ENCODE measurements at places on chromosomes 4 and X.

DNA sequence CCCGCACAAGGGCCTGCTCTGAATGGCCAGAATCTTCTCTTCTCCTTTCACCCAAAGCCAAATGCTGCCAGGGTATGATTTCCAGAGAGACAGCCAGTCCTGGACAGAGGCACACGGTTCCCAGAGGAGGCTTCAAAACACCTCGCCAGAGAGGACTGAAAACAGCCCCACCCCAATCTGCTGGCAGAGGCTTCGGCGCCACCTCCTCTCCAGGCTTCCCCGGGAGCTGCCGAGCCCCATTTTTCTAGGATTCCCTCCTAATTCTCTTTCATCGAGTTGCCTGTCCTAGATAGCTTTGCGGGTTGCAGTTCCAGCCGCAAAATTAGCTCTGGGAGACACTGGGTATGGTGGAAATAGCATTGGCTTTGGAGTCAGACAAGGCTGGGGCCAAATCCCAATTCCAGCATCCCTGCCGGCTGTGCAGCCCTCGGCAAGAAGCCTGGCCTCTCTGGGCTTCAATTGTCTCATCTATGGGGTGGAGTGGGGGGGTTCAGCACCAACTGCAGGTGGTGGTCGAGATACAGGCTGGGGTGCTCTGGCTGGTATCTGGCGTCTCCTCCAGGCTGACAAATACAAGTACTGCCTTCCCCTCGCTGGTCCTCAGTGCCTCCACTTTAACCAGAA is 22.6 kb downstream of the PPP2R2C start:
- H3K4me3 ChIP-seq: no peak overlapping the region
- no peak for DNase-seq
- H3K27me3 ChIP-seq: peaks cover 4% of the 10 kb centered on the region

GRCh38 chrX:119669424-119670037 is 23.4 kb downstream of the SEPTIN6 start:
- no peaks in the 10 kb centered on the region for H3K27me3 ChIP-seq
- H3K4me3 ChIP-seq: no peak overlapping the region
- DNase-seq: no peak

DNA sequence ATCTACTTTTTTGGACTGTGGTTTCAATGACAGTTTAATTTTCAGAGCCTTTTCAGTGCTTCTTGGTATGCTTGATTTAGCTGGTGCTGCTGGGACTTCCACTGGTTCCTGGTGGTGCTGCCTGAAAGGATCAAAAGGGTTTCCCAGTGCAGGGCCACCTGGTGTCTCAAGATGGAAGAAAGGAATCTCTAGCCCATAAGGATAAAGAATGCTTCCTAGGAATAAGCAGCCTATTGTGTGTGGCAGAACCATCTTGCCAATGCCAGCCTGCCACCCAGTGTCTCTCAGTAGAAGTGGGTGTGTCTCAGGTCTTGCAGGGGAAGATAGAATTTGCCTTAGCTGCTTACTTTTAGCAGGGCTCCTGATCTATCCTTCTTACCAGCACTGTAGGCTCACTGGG is 15.0 kb upstream of the RAI2 start:
- H3K27ac ChIP-seq: no peak overlapping the region
- no peak for DNase-seq
- H3K27me3 ChIP-seq: no peaks in the 10 kb centered on the region
- no peak overlapping the region for H3K4me3 ChIP-seq
- H3K36me3 ChIP-seq: no peaks in the 10 kb centered on the region

DNA sequence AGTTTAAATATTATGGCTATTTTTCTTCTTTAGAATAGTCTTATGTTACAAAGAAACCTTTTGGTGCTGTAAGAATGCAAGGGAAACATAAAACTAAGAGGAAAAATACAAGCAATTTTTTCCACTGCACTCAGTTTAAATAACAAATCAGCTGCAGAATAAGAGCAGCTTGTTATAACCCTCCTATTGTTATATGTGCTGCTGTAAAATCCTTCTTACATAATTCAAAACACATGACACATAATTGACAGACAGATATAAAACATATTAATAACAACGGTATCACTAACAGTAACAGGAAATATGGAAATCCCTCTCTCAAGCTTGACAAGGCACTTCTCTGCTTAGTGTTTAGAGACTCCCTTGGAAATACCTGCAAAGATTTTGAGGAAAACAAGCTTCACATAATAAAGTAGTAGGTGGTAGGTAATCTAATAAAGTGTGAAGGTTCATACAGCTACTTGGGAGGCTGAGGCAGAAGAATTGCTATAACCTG is 385.3 kb upstream of the HS3ST1 start:
- no peaks in the 10 kb centered on the region for H3K36me3 ChIP-seq
- no peaks in the 10 kb centered on the region for H3K27me3 ChIP-seq
- no peaks in the 10 kb centered on the region for H3K4me1 ChIP-seq
- no peak for DNase-seq
- H3K4me3 ChIP-seq: no peak overlapping the region

DNA sequence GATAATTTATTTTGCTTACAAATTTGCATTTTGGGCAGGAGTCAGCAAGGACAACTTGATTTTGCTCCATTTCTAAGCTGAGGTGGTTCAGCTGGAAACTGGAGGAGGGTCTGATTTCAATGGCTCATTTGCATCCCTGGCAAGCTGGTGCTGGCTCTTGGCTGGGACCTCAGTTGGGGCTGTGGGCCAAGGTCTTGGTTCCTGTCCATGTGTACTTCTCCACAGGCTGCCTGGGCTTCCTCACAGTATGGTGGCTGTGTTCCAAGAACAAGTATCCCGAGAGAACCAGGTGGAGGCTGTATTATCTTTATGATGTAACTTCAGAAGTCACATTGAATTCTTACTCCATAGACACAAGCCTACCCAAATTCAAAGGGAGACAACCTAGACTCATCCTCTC is 77.0 kb upstream of the STX18 start:
- no peaks in the 10 kb centered on the region for H3K4me1 ChIP-seq
- no peak overlapping the region for H3K27ac ChIP-seq
- H3K27me3 ChIP-seq: no peaks in the 10 kb centered on the region
- no peak for DNase-seq

GRCh38 chr4:8266508-8266907 is 3.0 kb upstream of the HTRA3 start:
- no peak overlapping the region for H3K27ac ChIP-seq
- H3K4me1 ChIP-seq: no peaks in the 10 kb centered on the region
- no peak for DNase-seq

DNA sequence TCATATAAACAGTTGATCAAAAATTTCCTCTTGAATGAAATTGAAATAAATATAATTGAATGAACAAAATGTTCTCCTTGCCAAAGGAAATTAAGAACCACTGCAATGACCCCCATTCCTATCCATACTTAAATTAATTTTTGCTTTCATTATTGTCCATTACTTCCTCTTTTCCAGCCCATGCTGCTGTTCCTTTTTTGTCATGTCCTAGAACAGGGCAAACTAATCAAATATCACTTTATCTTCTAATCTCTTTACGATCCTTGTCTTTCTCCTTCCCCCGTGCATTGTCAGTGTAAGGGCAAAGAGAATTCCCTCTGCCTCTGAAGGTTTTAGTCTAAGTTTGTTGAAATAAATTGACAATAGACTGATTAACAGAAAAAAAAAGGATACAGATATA is 203.0 kb downstream of the CENPC start:
- H3K36me3 ChIP-seq: no peaks in the 10 kb centered on the region
- H3K27ac ChIP-seq: no peak overlapping the region
- DNase-seq: no peak
- no peaks in the 10 kb centered on the region for H3K27me3 ChIP-seq
- H3K4me1 ChIP-seq: no peaks in the 10 kb centered on the region
- H3K4me3 ChIP-seq: no peak overlapping the region

DNA sequence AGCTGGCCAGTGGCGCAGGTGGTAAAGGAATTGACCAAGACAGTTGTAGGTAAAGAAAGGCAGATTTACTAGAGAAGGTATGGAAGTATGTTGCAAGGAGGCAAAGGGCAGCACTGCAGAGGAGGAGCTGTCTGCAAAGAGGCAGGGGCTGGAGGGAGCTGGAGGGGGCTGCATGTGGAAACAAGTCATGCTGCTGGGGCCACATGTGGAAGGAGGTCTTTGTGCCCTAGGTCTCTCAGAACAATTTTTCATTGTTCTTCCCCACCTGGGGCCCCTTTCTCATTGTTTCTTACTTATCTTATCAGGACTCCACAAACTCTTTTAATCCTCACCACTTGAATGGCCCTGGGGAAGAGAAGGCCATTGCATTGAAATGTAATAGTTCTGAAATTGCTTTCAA is 144.8 kb upstream of the PLAC1 start:
- H3K27ac ChIP-seq: no peak overlapping the region
- no peak overlapping the region for H3K4me3 ChIP-seq
- peaks cover 3% of the 10 kb centered on the region for H3K27me3 ChIP-seq
- DNase-seq: no peak
- no peaks in the 10 kb centered on the region for H3K36me3 ChIP-seq
- no peaks in the 10 kb centered on the region for H3K4me1 ChIP-seq

GRCh38 chr4:5357870-5358269 is 306.6 kb downstream of the STK32B start:
- no peaks in the 10 kb centered on the region for H3K4me1 ChIP-seq
- H3K27me3 ChIP-seq: no peaks in the 10 kb centered on the region
- no peak overlapping the region for H3K27ac ChIP-seq
- no peak for DNase-seq
- no peak overlapping the region for H3K4me3 ChIP-seq

GRCh38 chrX:68842351-68842750 is 13.5 kb downstream of the EFNB1 start:
- no peak overlapping the region for H3K4me3 ChIP-seq
- no peak for DNase-seq
- H3K36me3 ChIP-seq: no peaks in the 10 kb centered on the region
- H3K4me1 ChIP-seq: no peaks in the 10 kb centered on the region
- H3K27me3 ChIP-seq: no peaks in the 10 kb centered on the region
- H3K27ac ChIP-seq: peak overlapping the region; percentile 59

- DNase-seq: no peak
- H3K27me3 ChIP-seq: no peaks in the 10 kb centered on the region
- H3K27ac ChIP-seq: no peak overlapping the region
- no peak overlapping the region for H3K4me3 ChIP-seq
Measured at GRCh38 chr4:10872833-10873517, 188.4 kb upstream of the CLNK start.

DNA sequence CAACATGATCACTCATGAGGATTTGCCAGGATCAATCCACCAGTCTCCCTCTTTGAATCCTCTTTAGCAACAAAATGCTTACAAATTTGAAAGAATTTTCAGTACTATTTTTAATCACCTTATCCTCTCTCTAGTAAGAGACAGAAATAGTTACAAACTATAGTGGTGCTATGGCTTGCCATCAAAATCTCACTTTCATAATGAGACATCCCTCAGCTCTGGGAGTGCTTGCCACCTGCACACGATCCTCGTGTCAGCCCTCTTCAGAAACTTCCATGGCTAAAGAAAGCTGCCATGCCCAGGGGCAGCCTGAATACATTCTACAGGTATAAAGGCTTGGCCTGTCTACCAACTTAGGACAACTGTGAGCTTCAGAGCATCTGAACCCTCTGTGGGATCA is 5.1 kb upstream of the DHX15 start:
- H3K36me3 ChIP-seq: no peaks in the 10 kb centered on the region
- no peaks in the 10 kb centered on the region for H3K27me3 ChIP-seq
- H3K4me3 ChIP-seq: no peak overlapping the region
- H3K27ac ChIP-seq: no peak overlapping the region
- H3K4me1 ChIP-seq: no peaks in the 10 kb centered on the region
- no peak for DNase-seq

GRCh38 chr4:39330353-39330752 is 35.8 kb downstream of the RFC1 start:
- no peaks in the 10 kb centered on the region for H3K36me3 ChIP-seq
- no peaks in the 10 kb centered on the region for H3K4me1 ChIP-seq
- H3K4me3 ChIP-seq: no peak overlapping the region
- no peak for DNase-seq

GRCh38 chr4:148441624-148441985 is 609 bp downstream of the NR3C2 start:
- H3K4me3 ChIP-seq: peak overlapping the region; percentile 96
- no peak for DNase-seq
- H3K36me3 ChIP-seq: no peaks in the 10 kb centered on the region

GRCh38 chr4:1347410-1347864 is 429 bp downstream of the UVSSA start:
- H3K4me3 ChIP-seq: peak overlapping the region; percentile 89
- H3K27ac ChIP-seq: peak overlapping the region; percentile 97
- H3K4me1 ChIP-seq: peaks cover 53% of the 10 kb centered on the region
- DNase-seq: peak; percentile 33
- H3K27me3 ChIP-seq: no peaks in the 10 kb centered on the region

DNA sequence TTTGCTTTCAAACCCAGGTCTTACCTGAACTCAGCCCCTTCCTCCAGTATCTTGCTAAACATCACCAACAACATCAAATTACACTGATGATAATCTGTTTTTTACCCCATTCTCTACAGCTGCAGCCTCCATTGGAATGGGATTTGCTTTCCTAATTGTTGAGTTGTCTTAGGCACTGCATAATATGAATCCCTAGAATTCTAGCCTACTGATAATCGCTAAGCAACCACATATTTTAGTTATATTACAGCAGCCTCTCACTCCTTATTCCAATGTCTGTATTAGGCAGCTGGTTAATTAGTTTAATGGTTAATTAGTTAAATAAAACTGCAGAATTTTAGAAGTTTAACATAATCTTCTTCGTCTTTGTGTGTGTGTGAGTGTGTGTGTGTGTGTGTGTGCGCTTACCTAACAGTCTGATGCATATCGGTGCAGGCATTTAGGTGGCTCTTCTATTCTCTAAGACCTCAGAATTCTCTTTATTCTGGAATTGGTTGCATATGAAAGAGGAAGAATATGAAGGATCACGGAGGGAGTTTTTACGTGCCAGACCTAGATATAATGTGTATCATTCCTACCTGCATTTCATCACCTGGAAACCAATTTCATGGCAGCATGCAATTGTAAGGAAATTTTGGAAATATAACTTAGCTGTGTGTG is 5.3 kb upstream of the COMMD8 start:
- H3K4me1 ChIP-seq: no peaks in the 10 kb centered on the region
- no peak overlapping the region for H3K27ac ChIP-seq
- no peak for DNase-seq
- no peaks in the 10 kb centered on the region for H3K27me3 ChIP-seq

GRCh38 chr4:78207951-78208350 is 150.8 kb downstream of the FRAS1 start:
- no peaks in the 10 kb centered on the region for H3K27me3 ChIP-seq
- no peak overlapping the region for H3K27ac ChIP-seq
- no peaks in the 10 kb centered on the region for H3K36me3 ChIP-seq
- no peak for DNase-seq

DNA sequence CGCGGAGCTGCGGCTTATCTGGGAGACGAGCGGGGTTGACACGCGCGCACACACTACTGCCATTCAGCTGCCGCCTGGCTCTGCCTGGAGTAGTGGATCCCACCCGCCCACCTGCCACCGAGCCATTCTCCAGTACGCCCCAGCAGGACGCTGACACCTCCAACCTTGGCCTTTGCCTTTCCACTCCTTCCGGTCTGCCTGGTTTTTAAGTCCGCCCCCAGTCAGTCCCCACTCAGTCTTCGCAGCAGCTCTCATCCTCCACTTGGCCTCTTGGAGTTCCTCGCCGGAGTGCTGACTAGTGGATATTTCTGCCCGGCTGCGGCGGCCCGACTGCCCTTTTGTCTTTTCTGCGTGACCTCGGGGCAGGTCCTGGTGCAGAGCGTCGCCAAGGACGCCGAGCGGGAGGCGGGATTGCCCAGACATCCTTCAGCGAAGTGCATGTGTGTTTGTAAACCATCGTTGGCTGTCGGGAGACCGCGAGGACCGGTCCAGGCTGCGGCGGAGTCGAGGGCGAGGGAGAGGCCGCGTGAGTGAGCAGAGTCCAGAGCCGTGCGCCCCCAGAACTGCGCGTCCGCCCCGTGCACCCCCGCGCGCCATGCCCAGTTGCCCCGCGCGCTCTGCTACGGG is 1.1 kb downstream of the SLIT2 start:
- peaks cover 12% of the 10 kb centered on the region for H3K27me3 ChIP-seq
- no peaks in the 10 kb centered on the region for H3K4me1 ChIP-seq
- H3K27ac ChIP-seq: peak overlapping the region; percentile 88
- peak; percentile 20 for DNase-seq
- no peaks in the 10 kb centered on the region for H3K36me3 ChIP-seq
